ENCODE measurements at places on chromosomes 1 and 21.
A peak's percentile ranks its signal among the peaks of the same experiment; 100 is the strongest.

GRCh38 chr1:196481616-196482015 is 126.6 kb downstream of the KCNT2 start:
- DNase-seq = no peak

GRCh38 chr1:24898152-24898908 is 31.7 kb downstream of the RUNX3 start:
- peak; percentile 64 for DNase-seq

DNA sequence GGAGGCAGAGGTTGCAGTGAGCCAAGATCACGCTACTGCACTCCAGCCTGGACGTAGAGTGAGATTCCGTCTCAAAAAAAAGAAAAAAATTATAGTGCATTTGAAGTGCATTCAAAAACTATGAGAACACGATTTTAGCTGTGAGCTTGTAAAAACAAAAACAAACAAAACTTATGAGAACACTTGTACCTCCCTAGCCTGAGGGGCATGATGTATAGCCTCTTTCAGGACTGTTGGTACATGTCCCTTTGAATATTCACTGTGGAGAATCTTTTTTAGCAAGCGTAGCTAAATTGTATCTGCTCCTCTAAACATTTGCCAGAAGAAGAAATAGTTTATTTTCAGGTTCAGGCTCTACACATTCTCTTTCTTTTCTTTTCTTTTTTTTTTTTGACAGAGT is 9.5 kb upstream of the DEGS1 start:
- no peak for DNase-seq

- DNase-seq = peak; percentile 13
These were observed 188.2 kb upstream of the LYPLAL1 start for GRCh38 chr1:218985424-218985984.

- DNase-seq = no peak
These were observed 11.2 kb upstream of the CLDN8 start for GRCh38 chr21:30227128-30227527.
